ENCODE measurements at places on chromosomes 2 and 18.

DNA sequence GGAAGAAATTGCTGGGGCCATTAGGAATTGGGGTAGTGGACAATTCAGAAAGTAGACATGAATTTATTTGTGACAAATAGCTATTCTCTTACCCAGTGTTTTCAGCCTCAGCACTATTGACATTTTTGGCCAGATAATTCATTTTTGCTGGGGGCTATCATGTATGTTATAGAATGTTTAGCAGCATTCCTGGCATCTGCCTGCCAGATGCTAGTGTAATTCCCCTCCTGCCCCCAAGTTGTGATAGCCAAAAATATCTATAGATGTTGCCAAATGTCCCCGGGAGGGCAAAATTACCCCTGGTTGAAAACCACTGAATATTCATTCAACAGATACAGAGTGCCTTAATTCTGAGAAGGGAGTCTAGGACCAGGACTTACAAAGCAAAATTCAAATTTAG lies 183.6 kb downstream of the BABAM2 start:
- DNase-seq: no peak

DNA sequence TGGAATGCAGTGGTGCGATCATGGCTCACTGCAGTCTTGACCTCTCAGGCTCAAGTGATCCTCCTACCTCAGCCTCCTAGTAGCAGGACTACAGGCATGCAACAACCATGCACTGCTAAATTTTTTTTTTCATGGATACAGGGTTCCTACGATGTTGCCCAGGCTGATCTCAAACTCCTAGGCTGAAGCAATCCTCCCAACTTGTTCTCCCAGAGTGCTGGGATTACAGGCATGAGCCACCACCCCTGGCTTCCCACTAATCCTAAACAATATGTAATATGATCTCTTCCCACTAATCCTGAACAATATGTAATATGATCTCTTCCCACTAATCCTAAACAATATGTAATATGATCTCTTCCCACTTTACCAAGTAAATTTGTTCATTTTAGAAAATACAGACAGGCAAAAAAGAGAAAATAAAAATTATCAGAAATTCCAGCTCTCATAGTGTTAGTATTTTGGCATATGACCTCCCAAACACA lies 33.7 kb upstream of the C18orf32 start:
- no peak for DNase-seq

GRCh38 chr18:49609256-49610021 lies 47.6 kb downstream of the LIPG start:
- DNase-seq: no peak

DNA sequence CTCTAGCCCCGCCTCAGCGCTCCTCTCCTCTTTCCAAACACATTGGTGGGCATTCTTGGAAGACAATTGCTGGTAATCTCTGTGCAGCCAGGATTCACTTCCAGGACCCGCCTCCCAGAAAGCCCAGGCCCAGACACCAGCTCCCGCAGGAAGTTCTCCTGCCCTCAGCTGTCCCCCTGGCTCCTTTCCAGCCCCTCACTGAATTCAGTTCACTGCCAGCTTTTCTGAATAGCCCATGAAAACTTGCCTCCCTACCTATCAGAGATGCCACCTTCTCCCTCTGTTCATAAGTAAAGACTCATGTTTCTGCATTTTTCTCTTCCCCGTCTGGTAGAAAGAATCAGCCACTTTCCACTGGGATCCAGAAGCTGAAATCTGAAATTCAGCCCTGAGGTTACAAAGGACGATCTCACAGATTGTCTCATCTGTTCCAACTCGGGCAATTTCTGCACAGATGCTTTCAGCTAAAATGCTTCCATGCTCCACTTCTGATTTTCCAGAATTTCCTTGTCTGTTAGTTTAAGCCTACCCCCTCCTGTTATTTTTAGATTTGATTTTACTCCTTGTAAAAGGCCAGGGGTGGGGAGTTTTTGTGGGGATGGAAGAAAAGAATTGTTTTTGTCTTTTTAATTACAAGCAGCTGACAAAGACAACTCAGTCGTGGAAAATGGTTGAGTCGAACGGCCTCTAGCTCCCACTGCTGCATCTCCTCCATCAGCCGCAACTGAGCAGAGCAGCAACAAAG lies 98.1 kb downstream of the SP3 start:
- no peak for DNase-seq

- DNase-seq: no peak
Measured at GRCh38 chr18:61948846-61949438, 56.1 kb upstream of the RNF152 start.

DNA sequence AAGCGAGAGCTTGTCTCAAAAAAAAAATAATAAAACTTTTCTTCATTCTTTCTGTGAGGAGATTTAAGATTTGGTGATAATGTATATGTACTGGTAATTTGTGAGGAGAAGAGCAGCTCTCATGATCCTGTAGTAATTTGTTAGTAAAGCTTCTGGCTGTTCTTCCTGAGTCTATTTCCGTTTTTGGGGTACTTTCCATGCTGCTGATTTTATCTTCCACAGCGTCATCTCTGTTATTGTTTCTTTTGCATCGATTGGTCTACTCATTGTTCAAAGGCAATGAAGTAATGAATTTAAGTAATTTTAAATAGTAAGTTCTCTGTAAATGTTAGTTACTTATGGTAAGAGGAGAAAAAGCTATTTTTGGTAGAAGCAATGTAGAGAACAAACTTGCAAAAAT lies 12.0 kb downstream of the NDUFAF7 start:
- no peak for DNase-seq

DNA sequence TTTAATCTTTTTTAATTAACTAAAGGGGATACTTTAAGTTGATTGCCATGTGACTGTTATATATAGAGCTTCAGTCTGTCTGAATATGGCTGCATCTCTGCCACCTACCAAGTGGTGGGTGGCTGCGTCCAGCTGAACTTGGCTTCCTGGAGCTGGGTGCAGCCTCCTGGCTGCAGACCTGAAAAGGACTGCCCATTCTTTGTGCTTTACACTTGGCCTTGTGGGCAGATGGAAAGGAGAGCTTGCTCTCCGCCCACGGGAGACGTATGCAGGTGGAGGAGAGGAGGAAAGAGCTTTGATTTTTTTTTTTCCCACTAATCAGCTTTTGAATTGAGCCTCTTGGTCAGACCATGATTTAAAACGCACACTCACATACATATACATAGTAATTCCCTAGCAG lies 34.7 kb downstream of the NCK2 start:
- no peak for DNase-seq
